Inflammatory macrophage (primary cell): ENCODE measurements at places on chromosomes 13 and 19.

- DNase-seq, result peak; percentile 9
These were observed 31.2 kb upstream of the KLF2 start for GRCh38 chr19:16293118-16294091.

- DNase-seq, result no peak
These were observed 16.8 kb upstream of the PSG9 start for GRCh38 chr19:43286096-43286495.

- peak; percentile 34 for DNase-seq
These were observed 865 bp downstream of the ZNF382 start for GRCh38 chr19:36605877-36606478.

DNA sequence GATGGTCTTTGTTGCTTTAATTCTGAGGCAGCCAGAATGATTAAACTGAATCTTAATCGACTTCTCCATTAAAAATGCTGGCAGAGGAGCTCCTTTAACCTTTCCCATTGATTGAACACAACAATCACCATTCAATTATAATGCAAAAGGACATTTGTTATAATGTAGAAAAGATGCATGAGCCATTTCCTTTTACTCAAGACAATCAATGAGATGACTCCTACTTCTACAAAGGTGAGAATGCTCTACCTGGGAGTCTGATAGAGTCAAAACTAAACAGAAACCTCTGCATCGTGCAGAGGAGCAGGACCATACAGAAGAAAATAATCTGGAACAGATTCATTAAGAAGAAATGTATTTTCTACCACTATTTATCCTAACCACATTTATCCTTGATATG lies 253.6 kb upstream of the DACH1 start:
- no peak for DNase-seq

DNA sequence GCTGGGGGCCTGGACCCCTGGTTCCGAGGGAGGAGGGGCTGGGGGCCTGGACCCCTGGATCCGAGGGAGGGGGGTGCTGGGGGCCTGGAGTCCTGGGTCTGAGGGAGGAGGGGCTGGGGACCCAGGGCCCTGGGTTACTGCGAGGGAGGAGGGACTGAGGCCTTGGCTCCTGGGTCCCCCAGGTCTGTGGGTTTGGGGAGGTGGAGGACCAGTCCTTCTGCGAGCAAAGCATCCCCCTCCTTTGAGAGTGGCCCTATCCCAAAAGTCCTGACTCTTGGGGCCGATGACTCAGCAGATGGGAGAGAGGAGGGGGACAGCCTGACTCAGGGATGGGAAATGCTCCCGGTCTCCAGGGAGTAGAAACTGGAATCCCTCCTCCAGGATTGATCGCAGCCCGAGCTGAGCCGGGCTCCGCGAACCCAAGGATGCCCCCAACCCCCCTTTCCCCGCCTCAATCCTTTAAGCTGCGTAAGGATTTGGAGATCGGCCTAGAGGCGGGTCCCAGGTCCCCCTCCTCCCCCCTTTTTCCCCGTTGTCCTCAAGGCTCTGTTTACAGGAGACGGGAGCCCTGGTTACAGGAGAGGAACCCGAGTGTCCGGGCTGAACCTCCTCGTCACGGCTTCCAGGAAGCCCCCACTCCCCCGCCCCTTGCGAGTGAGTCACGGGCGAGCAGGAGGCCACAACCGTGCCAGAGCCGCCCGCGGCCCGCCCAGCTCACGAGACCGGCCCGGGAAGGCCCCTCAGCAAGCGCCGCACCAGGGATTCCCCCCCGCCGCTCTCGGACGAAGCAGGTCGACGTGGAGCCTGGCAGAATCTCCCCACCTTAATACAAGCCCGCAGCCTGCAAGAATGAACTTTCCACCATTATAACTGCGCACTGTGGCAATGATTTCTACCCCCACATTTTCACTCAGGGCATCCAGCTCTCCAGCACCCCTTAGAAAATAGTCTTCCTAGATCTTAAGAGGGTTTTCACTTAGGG lies 3.0 kb upstream of the ZFP36 start:
- peak; percentile 47 for DNase-seq

DNA sequence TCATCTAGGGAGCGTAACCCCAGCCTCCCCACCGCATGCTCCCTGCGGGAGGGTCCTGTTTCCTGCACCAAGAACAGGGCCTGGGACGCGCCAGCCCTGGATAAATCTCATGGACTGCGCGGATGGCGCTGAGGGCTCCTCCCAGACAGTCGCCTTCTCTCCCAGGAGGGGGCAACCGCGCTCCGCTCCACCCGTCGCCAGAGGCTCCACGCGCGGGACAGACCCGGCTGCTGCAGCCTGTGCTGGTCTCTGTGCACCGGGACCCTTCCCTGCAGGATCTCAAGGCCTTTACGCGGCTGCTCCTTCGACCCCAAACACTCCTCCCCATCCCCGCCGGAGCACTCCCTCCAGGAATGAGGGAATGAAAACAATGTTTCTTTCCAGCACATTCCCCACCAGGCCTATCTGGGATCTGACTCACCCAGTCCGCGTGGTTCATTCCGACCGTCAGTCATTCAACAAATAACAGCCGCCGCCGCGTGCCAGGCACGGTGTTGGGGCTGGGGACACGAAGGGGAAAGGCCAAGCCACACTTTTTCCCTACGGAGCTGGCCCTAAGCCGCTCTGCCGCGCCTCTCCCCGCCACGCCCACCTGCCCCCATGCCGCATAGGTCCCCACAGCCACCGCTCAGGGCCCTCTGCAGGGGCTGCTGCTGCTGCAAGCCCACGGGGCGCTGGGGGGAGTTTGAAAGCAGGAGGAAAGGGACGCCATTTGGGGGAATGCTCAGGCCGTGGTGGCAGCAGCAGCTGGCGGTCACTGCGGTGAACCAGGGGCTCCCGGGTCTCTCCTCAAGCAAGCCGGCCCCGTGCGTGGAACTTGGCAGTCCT lies 6.0 kb downstream of the PNMA8B start:
- DNase-seq, result peak; percentile 36

GRCh38 chr13:43293008-43293407 lies 269.6 kb downstream of the DNAJC15 start:
- DNase-seq, result no peak

DNA sequence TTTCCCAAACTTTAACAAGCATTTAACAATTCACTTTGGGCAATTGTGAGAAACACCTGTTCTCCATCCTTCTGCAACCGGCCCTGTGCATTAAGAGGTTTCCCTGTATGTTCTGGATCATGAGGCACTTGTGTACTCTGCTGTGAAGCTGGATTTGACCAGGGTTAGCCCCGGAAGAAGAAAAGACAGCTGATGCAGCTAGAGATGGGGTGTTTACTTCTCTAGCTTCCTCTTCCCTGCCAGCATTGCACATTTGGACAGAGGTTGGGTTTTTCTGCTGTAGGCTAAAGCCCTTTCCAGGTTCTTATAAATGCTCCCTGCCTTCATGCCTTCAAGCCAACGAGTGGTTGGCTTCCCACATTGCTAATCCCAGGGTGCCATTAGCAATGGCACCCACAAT lies 20.9 kb downstream of the MBD3L2B start:
- peak; percentile 46 for DNase-seq
